ENCODE measurements at places on chromosomes 1 and 21.
A peak's percentile ranks its signal among the peaks of the same experiment; 100 is the strongest.

- DNase-seq = no peak
Measured at GRCh38 chr21:39347537-39347936, 1.4 kb downstream of the HMGN1 start.

- no peak for DNase-seq
Measured at GRCh38 chr1:29304025-29304684, 67.8 kb downstream of the PTPRU start.

DNA sequence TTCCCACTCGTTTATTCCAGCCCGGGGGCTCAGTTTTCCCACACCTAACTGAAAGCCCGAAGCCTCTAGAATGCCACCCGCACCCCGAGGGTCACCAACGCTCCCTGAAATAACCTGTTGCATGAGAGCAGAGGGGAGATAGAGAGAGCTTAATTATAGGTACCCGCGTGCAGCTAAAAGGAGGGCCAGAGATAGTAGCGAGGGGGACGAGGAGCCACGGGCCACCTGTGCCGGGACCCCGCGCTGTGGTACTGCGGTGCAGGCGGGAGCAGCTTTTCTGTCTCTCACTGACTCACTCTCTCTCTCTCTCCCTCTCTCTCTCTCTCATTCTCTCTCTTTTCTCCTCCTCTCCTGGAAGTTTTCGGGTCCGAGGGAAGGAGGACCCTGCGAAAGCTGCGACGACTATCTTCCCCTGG lies 716 bp downstream of the OLIG2 start:
- DNase-seq = no peak

- DNase-seq = no peak
Measured at GRCh38 chr1:109391626-109392025, 6.1 kb downstream of the SORT1 start.

GRCh38 chr21:45069711-45070110 lies 4.7 kb upstream of the ADARB1 start:
- no peak for DNase-seq

GRCh38 chr21:38159355-38159754 lies 97.4 kb upstream of the KCNJ15 start:
- peak; percentile 54 for DNase-seq

DNA sequence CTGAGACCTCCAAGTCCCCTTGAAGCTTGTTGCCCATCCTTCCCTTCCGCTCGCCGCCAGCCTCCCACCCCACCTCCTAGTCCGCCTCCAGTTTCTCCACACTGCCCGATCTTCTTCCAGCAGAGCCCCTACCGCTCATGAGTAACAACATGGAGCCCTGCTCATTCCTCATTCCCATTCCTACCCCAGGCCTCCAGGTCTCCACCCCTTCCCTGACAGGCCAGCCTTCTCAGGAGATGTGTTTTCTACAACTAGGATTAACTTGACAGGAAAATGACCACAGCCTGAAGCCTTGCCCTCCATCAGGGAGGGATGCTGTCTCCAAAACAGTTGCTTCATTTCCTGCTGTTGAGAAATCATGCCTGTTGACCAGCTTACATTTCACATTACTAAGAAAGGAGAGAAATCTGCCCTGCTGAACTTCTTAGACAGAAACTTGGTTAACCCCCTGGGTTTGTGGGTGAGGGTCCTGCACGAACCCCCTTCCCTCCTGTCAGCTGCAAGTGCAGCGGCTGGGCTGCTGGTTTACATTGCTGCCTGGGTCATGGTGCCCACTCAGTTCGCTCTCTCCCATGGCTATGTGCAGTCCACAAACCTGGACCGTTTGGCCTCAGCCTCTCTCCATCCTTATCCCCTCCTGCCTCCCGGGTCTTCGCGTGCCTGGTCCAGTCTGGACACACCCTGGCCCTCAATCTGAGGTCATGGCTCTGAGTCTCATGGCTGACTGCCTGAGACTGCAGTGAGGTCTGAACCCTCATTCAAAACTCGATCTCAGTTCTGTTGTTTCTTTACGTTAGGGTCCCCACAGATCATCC lies 16.1 kb upstream of the CHI3L1 start:
- no peak for DNase-seq

DNA sequence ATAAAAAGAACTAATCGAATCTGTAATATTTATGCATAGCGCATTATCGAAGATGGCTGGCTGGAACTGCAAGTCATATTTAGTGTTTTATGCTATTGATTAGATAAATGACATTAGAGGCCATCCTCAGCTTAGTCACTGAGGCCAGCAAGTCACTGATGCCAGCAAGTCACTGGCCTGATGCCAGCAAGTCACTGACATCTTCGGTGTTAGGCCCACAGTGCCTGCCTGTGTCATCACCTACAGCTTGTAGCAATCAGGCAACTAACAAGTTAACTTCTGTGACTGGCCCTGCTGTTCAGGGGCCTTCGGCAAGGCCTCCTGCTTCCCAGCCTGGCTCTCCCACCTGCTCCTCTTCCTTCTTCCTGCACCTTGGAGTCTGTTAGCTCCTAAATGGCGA lies 65.6 kb upstream of the SCCPDH start:
- no peak for DNase-seq

DNA sequence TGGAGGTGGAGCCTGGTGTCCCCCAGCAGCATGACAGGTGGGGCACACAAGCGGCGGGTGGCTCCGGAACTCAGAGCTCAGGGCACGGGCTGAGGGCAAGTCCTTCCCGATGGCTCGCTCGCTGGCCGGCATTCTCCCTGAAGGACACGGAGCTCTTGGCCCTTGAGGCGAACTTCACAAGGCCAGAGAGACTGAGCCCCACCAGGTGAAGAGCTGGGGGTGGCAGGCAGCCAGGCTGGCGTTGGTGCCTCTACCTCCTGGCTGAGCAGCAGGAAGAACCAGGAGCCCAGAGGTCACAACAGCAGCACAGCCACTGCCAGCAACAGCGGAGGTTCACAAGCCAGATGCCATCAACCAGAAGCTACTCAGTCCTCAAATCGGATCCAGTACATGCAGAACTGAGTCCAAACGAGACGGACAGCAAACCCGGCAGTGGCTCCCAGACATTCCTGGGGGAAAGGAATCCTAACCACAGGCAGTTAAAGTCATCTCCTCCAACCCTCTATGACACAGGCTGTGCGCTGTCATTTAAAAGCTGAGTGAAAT lies 54.1 kb downstream of the NPHP4 start:
- DNase-seq = no peak

GRCh38 chr1:116130356-116130755 lies 19.2 kb downstream of the MAB21L3 start:
- no peak for DNase-seq

DNA sequence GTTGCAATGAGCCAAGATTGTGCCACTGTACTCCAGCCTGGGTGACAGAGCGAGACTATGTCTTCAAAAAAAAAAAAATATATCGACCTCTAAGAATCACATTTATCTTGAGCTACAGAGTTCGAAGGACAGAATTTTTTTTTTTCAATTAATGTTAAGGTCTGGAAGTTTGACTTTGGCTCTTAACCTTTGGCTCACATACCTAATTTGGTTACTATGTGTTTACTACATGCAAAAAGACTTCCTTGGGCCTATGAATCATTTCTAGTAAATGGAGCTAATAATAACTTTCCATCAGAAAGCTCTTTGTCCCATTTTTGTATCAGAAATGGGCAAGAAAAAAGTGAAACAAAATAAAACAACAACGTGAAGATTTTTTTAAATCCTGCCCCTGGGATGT lies 351.2 kb downstream of the SMYD3 start:
- DNase-seq = no peak

- DNase-seq = no peak
Measured at GRCh38 chr1:184859381-184860105, 104.9 kb upstream of the EDEM3 start.

GRCh38 chr1:111904478-111905218 lies 84.8 kb downstream of the KCND3 start:
- no peak for DNase-seq

- DNase-seq = no peak
Measured at GRCh38 chr21:29267666-29268065, 31.1 kb upstream of the BACH1 start.

- DNase-seq = no peak
Measured at GRCh38 chr1:213982672-213983492, 4.9 kb upstream of the PROX1 start.

DNA sequence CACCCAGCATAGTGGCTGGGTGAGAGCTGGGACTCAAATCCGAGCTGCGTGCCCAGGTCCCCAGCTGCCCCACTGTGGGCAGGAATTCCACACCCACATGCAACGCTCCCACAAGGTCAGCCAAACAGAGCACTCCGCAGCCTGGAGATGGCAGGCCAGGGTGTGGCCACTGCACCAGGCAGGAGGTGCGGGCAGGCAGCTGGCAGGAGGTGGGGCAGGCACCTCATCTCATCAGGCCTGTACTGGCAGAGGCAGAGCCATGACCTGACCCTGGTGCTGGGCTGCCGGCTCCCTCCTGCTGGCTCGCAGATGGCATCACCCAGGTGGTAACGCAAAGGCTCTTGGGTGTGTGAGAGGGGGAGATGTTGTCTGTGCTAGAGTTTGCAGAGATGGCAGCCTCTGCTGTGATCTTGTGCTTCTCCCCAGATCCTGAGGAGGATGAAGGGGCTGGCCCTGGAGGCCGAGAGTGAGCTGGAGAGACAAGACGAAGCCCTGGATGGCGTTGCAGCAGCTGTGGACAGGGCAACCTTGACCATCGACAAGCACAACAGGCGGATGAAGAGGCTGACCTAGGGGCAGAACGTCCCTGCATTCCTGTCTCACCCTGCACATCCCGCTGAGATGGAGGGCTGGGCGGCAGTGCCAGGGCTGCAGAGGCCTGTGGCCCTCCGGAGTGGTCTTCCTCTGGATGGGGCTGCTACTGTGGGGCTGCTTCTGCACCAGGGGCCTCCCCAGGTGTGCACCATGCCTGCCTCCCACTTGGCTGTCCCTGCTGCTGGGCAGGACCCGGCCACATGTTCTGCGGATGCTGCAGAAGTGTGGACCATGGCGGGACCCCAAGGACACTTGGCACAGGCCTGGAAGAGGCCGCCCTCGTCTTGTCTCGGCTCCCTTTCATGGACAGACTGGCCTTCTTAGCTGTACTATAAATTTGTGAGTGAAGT lies 35.1 kb upstream of the PRSS38 start:
- no peak for DNase-seq

DNA sequence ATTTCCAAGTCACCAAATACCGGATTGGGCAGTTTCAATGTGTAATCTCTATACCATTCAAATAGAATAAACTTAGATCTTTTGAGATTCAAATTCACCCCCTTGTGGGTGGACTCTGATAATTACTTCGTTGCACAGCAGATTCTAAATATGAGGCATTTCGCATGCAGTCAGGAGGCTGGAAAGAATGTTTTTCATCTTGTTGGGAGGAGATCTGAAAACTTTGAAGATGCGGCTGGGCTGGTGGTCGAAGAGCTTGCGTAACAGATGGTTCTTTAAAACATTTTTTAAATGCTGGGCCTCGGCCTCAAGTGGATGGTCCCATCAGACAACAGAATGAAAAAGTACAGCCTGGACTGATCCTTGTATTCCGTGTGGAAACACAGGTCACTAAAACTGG lies 10.4 kb downstream of the NR5A2 start:
- DNase-seq = no peak

DNA sequence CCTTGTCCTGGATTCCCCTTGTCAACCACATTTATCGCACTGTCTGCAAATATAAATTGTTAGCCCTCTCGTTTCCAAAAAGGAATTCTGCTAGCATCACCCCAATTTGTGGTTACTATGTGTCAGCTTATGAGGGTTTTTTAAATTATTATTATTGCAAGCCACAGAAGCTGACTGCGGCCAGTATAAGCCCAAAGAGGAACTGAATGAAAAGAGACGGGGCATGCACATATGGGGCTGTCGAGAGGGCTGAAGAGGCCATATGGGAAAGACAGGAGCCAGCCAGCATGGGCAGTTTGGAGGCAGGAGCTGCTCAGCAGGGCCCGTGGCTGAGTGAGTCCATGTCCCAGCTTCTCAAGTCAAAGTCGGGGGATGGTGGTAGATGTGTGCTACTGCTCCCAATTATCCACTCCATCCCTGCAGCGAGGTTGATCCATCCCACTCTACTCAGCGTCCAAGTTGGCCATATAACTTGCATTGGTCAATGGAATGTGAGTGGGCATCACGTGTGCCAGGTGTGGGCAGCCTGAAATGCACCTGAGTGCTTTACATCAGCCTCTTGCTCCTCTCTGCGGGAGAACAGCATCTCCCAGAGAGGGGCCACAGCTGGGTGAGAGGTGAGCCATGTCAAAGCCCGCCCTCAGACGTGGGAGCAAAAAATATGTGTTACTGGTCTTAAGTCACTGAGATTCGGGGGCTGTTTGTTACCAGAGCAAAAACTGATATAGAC lies 37.6 kb upstream of the LDLRAP1 start:
- no peak for DNase-seq

DNA sequence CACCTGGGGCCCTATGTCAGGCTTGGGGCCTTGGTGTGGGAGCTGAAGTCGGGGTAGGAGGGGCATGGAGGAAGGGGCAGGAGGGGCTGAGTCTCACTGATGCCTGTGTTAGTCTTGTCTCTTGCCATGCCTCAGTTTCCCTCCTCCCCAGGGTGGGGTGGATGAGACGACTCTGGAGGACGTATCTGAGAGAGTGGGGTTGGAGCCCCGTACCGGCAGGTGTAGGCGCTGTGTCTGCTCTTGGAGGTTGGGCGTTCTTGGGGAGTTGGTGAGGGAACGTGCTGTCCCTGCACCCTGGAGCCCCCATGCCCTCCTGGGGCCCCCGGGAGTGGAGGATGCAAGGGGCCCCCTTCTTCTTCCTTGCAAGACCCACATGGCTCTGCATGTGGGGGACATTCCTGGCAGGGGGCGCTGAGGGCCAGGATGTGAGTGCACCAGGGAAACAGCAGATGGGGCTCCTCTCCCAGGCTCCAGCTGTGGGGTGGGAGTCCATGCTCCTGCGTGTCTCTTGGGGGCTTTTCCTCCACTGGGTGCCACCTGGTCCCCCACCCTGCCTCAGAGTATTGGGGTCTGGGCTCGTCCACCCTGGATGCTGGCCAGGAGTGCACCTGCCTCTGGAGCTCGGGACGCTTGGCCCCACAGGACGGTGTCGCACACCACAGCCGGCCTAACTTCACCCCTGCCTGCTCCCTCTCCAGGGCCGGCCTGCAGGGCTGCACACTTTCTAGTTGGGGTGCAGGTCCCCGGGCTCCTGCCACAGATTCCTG lies 1.4 kb upstream of the TNFRSF14 start:
- DNase-seq = peak; percentile 61

DNA sequence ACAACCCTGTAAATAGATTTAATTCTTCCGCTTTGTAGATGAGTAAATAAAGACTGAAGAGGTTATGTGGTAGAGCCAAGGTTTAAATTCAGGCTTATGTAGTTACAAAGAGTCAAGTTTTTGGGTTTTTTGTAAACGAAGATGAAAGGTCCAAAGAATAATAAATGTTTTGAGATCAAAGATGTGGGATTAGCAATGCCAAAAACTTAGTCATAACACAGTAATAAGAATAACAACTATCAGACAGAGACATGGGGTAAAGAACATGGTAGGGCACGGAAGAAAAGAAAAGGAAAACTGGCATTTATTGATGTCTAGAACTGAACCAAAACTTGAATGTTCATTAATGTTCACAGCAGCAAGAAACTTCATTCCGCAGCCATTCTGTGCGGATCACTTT lies 42.9 kb downstream of the EXTL2 start:
- DNase-seq = no peak

DNA sequence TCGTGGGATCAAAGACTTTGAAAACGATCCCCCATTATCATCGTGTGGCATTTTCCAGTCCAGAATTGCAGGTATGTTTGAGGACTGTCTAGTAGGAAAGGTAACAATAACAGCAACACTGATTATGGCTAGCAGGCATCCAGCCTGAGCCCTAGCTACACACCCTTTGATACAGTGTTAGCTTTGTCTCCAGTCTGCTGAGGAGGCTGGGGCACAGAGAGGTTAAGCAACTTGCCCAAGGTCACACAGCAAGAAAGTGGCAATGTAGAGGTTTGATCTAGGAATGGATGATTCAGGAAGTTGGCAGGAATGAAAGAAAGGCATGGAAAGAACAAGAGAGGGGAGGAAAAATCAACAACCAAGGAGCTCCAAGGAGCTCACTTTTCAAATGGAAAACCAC lies 31.2 kb downstream of the UBASH3A start:
- DNase-seq = no peak
